ENCODE measurements at places on chromosomes 11 and 22.

DNA sequence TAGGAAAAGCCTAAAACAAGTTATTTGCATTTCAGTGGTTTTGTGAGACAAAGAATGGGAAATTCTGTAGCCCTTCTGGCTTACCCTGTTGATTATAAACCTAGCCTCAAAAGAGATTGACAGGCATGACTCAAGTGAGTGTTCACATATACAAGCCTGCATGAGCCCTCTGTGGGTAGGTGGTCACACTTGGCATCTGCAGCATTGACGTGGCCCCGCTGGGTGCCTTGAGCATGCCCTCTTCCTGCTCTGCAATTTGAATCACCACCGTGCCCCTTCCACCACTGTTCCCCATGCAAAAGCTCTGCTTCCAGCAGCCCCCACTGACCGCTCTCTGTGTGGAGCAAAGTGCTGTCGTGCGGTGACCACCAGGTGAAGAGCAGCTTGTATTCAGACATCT is 21.0 kb upstream of the ADSL start:
- DNase-seq, result no peak

DNA sequence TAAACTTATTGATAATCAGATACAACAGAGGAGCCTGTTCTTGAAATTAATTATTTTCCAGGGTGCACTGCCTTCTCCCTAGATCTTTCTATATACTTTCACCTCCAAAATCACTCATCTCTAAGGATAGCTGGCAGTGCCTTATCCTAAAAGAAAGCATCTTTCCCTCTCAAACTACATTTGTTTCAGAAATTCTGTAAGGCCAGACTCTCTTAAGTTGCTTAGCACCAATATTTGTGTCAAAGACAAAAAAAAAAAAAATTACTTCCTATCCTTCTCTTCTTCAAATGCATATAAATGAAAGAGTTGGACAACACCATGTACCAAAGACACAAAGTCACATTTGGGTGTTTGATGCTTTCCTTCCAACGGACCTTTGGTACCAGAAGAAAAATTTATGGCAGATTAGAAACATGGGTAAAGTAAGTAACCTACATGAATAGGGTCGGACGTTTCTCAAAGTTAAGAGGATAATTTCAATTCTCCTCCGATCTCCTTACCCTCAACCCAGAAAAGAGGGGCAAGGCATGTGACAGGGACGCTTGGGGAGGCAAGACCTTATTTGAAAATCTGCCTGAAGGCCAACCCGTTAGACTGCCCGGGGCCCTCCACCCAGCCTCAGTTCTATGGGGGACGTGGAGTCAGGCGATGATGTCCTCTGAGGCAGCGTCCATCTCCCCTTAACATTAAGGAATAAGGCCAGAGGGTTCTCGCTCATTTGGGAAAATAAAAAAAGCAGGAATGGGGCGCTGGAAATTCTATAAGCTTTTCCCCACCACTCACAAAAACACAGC is 66.3 kb downstream of the ETS1 start:
- DNase-seq, result no peak

DNA sequence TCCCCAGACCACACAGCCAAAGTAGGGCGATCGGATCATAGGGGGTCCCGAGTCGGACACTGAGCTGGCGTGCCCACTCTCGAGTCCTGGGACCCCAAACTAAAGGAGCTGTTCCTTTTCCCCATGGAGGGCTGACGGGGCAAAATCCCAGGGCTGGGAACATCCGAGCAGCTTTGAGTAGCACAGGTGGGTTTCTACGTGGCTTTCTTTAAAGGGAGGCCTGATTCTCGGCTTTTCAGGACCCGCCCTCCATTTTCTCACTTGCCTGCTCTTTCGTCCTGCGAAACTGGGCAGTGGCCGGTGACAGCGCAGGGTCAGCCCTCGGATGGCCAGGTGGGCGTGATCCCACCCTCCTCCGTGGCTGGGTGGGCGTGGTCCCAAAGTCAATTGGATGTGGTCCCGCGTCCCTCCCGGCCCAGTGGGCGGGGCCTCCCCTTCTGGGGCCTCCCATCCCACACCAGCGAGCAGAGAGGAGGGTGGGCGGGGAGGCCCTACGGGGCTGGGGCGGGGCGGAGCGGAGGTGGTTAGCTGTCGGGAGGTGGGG is 17.5 kb upstream of the TXNRD2 start:
- no peak for DNase-seq

DNA sequence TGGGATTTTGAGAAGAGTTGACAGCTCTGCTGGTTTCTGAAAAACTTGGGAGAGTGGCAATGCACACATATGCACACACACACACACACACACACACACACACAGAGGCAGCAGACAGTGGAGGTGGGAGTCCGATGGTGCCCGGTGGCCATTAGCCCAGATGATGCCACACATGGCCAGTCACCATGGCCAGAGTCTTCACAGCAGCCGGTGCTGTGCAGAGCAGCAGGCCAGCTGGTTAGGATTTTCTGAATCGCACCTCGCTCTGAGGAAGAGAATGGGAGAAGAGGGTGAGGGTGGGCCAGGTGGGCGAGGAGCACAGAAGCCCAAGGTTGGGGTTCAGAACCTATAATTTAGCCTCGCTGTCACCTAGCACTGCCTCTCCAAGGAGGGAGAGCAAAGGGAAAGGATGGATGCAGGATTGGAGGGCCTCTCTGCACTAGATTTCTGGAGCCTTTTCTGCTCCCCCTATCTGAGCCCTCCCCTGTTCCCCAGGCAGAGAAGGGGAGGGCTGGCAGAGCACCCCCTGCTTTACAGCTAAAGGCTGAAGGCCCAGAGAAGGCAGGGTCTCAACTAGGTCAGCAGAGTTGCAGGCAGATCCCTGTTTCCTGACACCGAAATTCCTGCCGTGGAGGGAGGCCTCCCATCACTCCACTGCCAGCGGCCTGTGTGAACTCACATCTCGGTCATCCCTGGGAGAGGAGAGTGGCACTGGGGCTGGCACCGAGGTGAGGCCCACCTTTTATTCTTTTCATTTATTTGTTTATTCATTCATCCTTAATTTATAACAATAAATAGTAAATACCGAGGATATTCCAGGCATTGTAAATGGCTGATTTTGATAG is 25.8 kb upstream of the FXYD6 start:
- no peak for DNase-seq

All from non-pigmented ciliary epithelial cell (primary cell).